Breast epithelium (tissue), 4 donors: ENCODE measurements at places on chromosomes 1 and 21. TPM values are rescaled to one million over a fixed set of nuclear protein-coding genes. Genes with fewer than 3 reads are reported as not detected.

The PARS2 gene
- total RNA-seq, result 4.3 TPM

The WNT3A gene
- 0.29 TPM for total RNA-seq

The RGSL1 gene
- total RNA-seq, result not detected

The NUDC gene
- total RNA-seq, result 51.5 TPM

The FMOD gene
- 92.4 TPM for total RNA-seq

The AUNIP gene
- not detected for total RNA-seq

DNA sequence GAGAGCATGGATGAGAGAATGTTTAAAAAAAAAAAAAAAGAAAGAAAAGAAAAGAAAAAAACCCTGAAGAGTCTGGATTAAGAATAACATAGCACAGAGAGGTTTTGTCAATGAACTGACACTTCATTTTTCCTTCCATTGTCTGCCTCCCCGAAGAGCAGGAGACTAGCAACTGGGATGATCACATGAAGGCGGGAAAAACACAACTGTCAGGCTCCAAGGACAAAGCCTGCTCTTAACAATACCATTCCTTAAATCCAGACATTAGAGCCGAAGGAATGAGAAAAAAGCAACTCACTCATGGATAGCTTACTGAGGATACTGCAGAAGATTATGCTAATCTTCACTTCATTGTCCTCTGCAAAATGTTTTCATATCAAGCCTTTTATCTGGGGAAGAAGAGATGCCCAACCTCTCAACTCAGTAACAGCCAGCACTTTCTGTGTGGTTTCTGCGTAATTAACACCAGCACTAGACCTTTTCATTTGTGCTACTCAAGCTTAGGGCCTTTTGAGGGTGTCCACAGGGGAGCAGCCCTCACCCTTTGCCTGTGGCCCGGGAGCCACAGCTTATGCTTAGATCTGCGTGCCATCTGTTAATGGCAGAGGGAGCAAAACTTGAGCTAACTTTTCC, 182.3 kb downstream of the BARHL2 start:
- no peak overlapping the region for H3K27ac ChIP-seq
- no peaks in the 10 kb centered on the region for H3K27me3 ChIP-seq
- H3K36me3 ChIP-seq, result no peaks in the 10 kb centered on the region
- no peaks in the 10 kb centered on the region for H3K4me1 ChIP-seq
- H3K4me3 ChIP-seq, result no peak overlapping the region
- DNase-seq, result no peak

DNA sequence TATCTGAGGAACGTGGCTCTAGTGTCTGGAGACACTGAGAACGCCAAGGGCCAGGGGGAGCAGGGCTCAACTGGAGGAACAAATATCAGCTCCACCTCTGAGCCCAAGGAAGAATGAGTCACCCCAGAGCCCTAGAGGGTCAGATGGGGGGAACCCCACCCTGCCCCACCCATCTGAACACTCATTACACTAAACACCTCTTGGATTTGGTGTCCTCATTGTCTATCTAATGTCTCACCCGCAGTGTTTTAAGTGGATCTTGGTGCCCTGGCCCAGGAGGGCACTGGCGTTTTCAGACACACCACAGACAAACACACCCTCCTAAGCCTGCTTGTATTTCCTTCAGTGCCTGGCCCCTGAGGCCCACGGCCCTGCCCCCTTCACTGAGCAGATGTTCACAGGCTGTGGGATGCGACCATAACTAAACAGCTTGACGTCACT, 2.2 kb upstream of the FALEC start:
- no peaks in the 10 kb centered on the region for H3K4me1 ChIP-seq
- no peaks in the 10 kb centered on the region for H3K36me3 ChIP-seq
- no peak overlapping the region for H3K4me3 ChIP-seq
- no peak overlapping the region for H3K27ac ChIP-seq
- no peaks in the 10 kb centered on the region for H3K27me3 ChIP-seq

DNA sequence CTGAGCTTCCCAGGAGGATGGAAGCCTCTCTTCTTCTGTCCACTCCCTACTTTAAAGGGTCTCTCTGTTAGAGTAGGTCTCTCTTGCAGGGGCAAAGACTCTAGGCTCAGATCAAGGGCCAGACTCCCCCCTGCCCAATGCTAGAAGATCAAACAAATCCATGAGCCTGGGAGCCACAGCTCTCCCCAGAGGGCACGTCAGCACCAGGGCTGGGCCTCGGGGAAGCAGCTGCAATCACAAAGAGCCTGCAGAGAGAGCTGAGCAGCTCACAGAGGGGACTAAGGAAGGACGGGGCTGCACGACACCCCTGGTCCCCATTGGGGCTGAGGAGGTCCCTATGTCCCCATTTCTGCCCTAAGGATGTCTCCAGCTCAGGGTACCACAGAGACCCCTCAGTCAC, 3.9 kb downstream of the CNTN2 start:
- H3K36me3 ChIP-seq, result no peaks in the 10 kb centered on the region
- no peak overlapping the region for H3K27ac ChIP-seq
- no peak for DNase-seq
- no peak overlapping the region for H3K4me3 ChIP-seq
- no peaks in the 10 kb centered on the region for H3K4me1 ChIP-seq
- no peaks in the 10 kb centered on the region for H3K27me3 ChIP-seq

DNA sequence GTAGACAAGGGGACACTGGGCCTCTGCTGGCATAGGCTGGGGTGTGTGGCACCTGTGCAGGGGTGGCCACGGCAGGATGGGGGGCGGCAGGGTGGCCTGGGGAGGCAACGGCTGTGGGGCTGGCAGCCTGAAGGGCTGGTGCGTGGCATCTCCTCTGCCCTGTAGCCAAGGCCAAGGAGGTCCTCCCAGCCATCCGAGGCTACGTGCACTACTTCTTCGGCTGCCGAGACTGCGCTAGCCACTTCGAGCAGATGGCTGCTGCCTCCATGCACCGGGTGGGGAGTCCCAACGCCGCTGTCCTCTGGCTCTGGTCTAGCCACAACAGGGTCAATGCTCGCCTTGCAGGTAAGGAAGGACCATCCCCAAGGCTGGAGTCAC, 36.0 kb upstream of the LHX4 start:
- no peaks in the 10 kb centered on the region for H3K27me3 ChIP-seq
- H3K4me3 ChIP-seq, result no peak overlapping the region
- no peak overlapping the region for H3K27ac ChIP-seq
- DNase-seq, result no peak
- no peaks in the 10 kb centered on the region for H3K4me1 ChIP-seq
- no peaks in the 10 kb centered on the region for H3K36me3 ChIP-seq

GRCh38 chr1:30039354-30040080, 683.9 kb downstream of the MATN1 start:
- H3K27me3 ChIP-seq, result peaks cover 8% of the 10 kb centered on the region
- no peak overlapping the region for H3K27ac ChIP-seq
- no peak overlapping the region for H3K4me3 ChIP-seq

- no peak overlapping the region for H3K4me3 ChIP-seq
Observed at GRCh38 chr1:234684856-234685255, 74.9 kb upstream of the IRF2BP2 start.

GRCh38 chr1:118809586-118809985, 178.6 kb downstream of the TBX15 start:
- no peaks in the 10 kb centered on the region for H3K36me3 ChIP-seq
- no peaks in the 10 kb centered on the region for H3K4me1 ChIP-seq
- H3K27ac ChIP-seq, result no peak overlapping the region
- H3K27me3 ChIP-seq, result no peaks in the 10 kb centered on the region
